ENCODE measurements at places on chromosomes 6 and 20.

DNA sequence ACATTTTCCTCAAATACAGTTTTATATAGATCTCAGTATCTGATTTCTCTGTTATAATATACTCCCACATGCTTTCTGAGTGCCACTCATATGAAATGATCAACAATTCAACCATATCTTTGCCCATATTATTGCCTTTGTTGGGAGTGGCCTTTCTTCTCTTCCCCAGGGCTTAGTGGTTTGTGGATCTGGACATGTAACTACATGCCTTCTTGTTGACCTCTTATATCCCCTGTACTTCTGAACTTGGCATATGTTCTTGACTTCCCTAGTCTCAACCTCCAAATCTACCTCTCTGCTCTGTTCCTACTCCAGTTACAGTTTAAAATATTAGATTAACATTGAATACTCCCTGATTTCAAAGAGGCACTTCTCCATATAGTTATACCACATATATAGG, 34.3 kb upstream of the PRIM2 start:
- DNase-seq = no peak

GRCh38 chr20:54920491-54920890, 445.1 kb downstream of the DOK5 start:
- no peak for DNase-seq

DNA sequence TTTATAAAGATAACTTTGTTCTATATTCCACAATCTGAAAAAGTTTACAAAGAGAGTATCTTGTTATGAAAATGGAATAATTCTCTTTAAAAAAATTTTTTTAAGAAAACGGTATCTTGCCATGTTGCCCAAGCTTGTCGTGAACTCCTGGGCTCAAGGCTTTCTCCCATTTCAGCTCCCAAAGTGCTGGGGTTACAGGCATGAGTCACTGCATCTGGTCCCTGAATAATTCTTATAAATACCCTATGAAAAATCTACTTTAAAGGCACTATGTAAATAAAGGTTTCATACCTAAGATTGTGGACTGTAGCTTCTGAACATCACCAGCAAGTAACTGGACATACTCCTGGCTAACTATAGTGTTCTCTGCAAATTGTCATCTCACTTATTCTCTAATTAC, 60.3 kb downstream of the SAMD3 start:
- no peak for DNase-seq

- DNase-seq = no peak
Observed at GRCh38 chr20:51062065-51062464, 39.2 kb upstream of the KCNG1 start.

GRCh38 chr6:163708466-163708865, 293.9 kb downstream of the QKI start:
- no peak for DNase-seq

DNA sequence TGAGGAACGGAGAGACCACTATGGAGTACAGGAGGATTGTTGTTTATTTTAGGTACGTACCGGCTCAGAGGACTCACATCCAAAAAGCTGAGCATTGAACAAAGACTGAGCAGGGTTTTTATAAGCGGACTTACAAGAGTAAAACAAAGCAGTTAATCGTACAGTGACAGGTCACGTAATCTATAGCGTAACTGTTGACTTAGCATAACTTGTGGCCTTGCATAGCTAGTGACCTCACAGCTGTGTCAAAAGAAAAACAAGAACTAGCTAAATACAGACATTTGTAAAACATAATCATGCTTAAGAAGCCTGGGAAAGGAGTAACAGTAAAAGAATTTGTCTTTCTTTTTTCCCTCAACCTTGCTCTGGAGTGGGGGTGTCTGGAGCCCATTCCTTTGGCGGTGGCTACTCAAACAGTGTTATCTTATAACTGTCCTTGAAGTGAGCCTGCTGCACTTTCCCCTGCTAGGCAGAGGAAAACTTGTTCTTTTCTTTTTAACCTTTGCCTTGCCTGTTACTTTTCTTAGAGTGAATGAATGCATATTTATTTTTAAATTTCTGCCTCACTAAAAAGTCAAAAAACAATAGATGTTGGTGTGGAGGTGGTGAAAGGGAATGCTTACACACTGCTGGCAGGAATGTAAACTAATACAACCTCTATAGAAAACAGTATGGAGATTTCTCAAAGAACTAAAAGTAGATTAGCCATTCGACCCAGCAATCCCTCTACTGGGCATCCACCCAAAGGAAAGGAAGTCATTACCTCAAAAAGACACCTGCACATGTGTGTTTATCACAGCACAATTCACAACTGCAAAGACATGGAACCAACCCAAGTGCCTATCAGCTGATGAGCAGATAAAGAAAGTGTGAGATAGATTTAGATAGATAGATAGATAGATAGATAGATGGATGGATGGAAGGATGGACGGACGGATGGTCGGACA, 109.0 kb downstream of the TAF4 start:
- DNase-seq = no peak
